ENCODE measurements at places on chromosomes 2 and 18.

DNA sequence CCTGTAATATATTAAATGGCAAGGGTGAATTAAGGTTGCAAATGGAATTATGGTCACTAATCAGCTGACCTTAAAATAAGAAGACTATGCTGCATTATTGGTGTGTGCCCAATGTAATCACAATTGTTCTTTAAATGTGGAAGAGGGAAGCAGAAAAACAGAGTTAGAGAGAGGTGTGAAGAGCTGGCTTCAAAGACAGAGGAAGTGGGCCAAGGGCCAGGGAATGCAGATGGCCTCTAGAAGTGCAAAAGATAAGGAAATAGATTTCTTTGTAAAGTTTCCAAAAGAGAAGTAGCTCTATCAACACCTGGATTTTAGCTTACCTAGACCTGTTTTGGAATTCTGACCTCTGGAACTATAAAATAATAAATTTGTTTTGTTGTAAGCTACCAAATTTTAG is 276.0 kb downstream of the LRRTM1 start:
- no peak for DNase-seq

DNA sequence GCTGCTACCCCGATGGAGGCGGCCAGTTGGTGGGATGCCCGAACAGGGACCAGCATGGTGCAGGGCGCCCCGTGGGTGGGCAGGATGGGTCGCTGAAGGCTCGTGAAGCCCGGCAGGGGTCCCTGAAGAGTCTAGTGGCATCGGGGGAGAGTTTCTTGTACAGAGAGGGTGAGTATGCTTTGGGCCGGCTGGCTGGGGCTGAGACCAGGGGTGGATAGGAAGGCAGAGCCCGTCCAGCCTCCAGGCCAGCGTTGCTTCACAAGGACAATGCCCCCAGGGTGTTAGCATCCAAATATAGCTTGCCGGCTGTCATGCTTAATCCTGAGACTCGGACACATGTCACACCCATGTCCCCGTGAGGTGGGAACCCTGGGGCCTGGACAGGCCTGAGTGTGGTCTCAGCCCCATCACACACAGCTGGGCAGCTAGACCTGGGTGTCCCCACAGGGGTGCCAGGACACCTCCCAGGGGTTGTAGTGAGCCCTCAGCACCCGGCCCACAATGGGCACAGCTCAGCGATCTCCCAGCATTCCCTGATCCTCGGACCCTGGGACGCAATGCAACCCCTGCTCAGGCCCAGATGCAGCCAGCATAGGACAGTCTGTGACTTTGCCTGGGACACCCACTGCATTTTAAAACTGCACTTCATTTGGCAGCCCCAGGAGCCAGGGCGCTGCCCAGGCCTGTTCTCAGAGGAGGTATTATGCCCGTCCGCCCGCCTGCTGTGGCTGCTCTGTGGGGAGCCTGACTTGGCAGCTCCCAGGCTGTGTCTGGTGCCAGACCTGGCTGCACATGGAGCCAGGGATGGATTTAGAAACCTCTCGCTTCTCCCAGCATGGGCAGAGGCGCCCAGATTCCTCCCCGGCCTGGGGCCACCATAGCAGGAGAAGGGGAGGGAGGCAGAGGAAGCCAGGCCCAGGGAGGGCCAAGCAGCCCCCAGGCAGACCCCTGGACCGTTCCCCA is 36.4 kb downstream of the RAMP1 start:
- peak; percentile 80 for DNase-seq

DNA sequence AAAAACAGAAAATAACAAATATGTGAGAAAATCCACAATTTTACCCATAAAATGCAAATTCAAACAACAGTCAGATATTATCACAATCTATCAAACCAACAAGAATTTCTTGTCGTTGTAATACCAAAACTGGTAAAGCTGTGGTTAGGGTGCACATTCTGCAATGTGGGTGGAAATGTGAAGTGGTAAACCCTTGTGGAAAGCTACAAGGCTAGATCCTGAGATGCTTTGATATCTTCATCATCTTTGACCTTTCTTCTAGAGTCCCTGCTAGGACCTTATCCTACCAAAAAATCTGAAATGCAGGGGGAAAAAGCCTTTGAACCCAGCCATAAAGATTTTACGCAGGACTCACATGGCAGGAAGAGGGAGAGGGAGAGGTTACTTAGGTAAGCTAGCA is 17.2 kb upstream of the ATG16L1 start:
- DNase-seq, result no peak

GRCh38 chr2:85421260-85422071 is 3.0 kb downstream of the SH2D6 start:
- peak; percentile 88 for DNase-seq

DNA sequence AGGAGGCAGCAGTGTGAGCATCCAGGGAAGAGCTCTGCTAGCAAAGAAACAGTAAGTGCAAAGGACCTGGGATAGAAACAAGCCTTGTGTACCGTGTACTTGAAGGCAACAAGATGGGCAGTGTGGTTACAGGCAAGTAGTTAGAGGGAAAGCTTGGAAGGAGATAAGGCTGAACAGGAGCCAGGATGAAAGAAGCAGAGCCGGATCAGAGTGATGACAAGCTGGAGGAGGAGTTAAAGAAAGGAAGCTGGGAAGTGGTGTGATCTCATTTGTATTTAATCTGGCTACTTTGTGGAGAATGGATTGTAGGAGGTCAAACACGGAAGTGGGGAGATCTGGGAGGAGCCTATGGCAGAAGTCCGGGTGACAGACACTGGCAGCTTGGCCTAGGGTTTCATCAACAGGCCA is 44.7 kb upstream of the VPS54 start:
- DNase-seq, result no peak

- peak; percentile 67 for DNase-seq
These were observed 602 bp upstream of the VWC2L start for GRCh38 chr2:214410128-214410775.

DNA sequence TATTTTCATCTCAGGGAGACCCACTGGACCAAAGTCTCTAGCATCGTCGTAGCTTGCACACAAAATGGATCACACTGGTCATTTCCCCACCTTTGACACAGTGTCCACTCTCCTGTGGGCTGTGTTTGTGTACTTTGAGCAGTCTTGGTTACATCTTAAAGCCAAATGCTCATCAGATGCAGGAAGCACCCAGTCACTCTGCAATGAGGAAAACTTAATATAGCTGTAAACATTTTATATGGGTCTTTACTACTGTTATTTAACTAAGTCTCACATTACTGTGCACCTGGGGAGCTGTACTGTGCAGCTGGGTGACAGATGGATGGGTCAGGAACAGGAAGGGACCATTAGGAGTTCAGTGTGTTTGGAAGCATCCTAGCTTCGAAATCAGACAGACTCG is 109.0 kb upstream of the CXCR4 start:
- DNase-seq, result no peak

DNA sequence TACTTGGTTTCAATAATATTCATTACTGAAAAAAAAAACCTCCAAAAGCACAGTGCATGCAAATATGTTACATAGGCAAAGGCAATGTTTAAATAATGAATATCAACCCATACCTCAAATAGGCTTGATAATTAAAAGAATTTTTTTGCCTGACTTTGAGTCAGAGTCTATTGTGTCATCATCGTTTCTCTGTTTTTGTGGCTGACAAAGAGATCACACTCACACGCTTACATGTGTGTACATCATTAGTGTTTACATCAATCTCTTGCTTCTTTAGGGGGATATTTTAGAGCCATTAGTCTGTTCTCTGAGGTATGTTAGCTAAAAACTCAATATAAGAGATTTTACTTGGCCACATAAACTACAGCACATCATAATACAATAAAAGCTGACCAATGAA is 150.3 kb upstream of the MMADHC start:
- DNase-seq, result no peak

DNA sequence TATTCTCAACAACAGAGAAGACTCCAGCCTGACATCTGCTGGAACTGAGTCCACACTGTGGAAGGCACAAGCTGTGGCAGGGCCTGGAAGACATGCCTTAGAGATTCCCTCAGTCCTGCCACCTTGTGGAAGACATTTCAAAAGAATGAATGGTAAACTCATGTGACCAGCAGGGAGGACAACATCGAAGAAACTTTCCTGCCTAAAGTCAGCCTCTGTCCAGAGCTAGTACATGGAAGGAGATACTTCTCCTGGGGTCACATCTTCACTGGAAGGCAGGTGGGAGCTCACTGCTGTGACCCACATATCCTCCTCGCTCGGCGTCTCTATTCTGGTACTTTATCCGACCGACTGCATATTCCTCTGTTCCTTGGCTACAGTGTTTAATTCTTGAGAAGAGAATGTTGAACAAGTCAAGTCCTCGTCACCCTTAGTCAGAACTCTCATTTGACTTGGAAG is 59.5 kb downstream of the PUM2 start:
- DNase-seq, result peak; percentile 48

DNA sequence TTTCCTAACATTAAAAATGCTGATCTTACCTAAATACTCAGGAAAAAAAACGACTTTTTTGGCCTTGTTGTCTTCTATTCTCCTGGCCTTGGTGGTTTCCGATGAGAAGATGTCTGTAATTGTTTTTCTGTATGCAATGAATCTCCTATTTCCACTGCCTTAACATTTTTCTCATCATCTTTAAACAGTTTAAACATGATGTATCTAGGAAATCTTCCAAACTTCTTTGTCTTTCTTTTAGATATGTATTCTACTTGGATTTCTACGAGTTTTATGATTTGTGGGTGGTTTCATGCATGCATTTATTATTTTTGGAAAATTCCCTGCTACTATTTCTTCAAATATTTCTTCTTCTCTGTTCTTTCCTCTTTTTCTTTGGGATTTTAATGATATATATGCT is 288.6 kb upstream of the GYPC start:
- DNase-seq, result no peak

GRCh38 chr2:230413479-230413878 is 2.5 kb upstream of the SP100 start:
- DNase-seq, result no peak

DNA sequence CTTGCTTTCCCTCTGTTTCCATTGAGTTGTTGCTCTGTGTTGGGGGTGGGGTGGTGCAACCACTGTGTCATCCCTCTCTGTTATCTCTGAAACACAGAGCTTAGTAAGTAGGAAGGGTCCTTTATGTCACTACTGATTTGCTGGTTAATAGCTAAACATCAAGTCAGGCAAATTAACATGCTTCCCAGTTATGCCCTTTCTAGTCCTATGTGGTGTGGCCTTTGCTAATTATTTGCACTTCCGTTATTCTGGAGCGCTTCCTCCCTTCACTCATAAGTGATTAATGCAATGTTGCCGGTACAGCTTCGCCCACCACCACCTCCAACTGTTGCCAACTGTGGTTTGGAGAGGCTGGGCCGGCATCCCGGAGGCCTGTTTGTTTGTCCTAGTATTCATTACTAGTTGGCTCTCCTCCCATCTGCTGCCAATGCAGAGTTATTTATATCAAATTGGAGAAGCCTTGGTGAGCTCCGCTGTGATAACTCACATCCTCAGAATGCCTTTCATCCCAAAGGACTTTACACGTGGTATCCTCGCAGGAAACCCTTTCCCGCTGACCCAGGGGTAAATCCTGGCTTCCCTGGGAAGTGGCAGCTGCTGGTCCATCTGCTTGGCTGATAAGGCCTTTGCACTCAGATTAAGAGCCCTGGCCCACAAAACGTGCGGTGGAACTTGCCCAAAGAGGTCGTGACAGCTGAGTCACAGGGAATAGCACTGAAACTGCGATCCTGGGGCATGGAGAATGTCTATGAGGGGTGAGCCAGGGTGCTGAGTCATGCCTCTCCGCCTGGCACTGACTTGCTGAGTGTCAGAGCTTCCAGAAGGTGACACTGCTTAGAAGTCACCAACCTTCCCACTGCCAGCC is 72.0 kb upstream of the ZCCHC2 start:
- peak; percentile 86 for DNase-seq

DNA sequence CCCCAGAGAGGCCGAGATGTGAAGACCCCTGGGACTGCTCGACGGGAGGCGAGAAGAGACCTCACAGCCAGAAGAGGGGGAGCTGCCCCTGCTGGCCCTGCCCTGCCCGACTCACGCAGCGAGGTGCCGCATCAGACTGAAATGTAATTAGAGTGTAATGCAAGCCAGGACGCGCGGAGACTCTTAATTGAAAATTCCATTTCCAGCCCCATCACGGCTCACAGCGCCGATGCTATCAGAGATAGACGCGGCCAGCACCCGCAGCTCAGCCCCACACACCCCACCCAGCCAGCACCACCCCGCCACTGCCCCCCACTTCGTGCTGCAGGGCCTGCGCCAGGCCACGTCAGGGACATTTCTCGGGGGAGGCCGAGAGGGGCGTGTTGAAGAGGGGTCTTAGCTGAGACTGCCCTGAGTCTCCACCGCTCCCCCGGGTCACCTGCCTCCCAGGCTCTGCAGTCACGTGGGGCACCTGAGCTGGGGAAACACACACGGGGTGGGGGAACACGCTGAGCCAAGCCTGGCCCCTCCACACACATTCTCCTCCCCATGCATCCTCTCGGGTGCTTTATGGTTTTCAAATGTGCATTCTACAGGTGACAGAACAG is 78.1 kb downstream of the TEX51 start:
- no peak for DNase-seq

DNA sequence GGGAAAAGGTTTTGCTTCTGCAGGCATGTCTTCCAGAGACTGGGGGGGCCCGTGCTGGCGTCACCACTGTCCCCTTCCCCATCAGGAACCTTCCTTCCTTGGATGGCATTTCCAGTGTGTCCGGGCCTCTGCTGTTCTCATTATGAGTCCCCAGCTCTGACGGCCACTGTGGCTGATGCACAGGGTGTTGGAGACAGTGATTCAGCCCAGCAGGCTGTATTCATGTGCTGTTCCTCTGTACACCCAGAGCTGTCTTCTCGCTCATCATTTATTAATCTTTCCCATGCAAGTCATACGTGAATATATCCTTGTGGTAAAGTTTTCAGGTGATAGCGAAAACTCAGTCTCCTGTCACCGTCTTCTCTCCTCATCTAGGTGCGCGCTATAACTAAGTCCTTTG is 57.7 kb downstream of the ASAP2 start:
- DNase-seq, result no peak

DNA sequence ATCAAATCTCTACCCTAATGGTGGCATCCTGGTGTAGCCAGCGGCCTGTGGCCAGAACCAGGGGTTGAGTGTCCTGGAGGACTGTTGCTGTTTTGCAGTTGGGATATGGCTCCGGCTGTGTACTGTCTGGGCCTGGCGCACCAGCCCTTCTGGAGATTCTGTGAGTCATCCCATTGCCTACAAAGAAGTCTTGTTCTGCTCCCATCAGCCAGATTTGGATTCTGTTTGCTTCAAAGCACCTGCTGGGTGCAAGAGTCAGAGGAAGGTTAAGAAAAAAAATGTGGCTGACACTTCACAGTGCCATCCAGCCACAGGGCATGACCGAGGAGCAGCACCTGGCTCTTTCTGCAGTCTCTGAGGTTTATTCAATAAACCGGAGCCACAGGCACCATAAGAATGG is 41.0 kb upstream of the ASAP2 start:
- no peak for DNase-seq

GRCh38 chr18:389658-390357 is 110.7 kb downstream of the COLEC12 start:
- DNase-seq, result no peak

- no peak for DNase-seq
These were observed 10.1 kb downstream of the MYO1B start for GRCh38 chr2:191255271-191255670.

All from NCI-H446 treated with DMSO at 0.1 percent for 48 hours (cell line).